ENCODE measurements at places on chromosomes 3 and 15.

DNA sequence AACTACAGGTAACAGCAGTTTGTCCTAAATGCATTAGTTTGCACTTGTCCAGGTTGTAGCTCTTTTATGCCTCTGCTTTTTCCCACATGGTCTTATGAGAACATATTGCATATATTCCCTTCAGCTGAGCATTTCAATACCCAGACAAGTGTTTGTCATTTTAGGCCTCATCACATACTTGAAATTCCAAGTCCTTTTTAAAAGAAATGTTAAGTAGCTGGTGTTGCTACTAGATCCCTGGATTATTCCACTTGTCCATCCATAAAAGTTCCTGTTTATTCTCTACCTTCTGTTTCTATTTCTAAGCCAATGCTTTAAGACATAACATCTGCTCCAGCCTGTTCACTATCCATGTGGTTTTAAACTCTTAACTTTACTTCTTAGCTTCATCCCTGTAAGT lies 128.4 kb downstream of the NECTIN3 start:
- DNase-seq: no peak

- DNase-seq: no peak
These were observed 498.6 kb downstream of the NAALADL2 start for GRCh38 chr3:175357758-175358157.

DNA sequence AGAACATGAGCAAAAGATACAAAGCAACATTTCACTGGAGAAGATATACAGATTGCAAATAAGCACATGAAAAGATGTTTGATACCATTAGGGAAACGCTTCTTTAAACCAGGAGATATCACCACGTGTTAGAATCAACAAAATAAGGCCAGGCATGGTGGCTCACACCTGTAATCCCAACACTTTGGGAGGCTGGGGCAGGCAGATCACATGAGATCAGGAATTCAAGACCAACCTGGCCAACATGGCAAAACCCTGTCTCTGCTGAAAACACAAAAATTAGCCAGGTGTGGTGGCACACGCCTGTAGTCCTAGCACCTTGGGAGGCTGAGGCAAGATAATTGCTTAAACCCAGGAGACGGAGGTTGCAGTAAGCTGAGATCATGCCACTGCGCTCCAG lies 20.5 kb upstream of the MUC20 start:
- DNase-seq: no peak

DNA sequence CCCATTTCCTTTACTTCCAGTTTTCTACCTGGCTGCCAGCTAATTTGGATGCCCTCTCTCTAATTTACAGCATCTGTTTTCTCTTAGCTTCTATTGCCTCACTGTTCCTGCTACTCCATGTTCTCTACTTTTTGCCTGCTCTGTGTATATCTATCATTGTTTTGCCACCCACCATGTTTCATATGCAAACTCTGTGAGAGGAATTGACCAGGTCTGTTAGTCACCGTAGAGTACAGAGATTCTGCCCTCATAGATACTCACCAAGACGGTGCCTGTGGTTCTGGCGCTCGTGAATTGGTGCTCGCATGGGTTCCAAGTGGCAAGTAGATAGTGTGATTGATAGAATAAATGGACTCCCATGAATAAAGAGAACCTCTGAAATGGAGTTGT lies 288.8 kb downstream of the CNTN6 start:
- no peak for DNase-seq

GRCh38 chr3:25749031-25749581 lies 34.1 kb downstream of the NGLY1 start:
- no peak for DNase-seq
